ENCODE measurements at places on chromosomes 5 and 9.
A peak's percentile ranks its signal among the peaks of the same experiment; 100 is the strongest.

GRCh38 chr5:167243463-167243862, 1048.0 kb upstream of the WWC1 start:
- no peak for DNase-seq

GRCh38 chr5:169169783-169170182, 131.2 kb downstream of the SLIT3 start:
- DNase-seq: no peak

- peak; percentile 91 for DNase-seq
These were observed 5.1 kb upstream of the CDX1 start for GRCh38 chr5:150161242-150162141.

DNA sequence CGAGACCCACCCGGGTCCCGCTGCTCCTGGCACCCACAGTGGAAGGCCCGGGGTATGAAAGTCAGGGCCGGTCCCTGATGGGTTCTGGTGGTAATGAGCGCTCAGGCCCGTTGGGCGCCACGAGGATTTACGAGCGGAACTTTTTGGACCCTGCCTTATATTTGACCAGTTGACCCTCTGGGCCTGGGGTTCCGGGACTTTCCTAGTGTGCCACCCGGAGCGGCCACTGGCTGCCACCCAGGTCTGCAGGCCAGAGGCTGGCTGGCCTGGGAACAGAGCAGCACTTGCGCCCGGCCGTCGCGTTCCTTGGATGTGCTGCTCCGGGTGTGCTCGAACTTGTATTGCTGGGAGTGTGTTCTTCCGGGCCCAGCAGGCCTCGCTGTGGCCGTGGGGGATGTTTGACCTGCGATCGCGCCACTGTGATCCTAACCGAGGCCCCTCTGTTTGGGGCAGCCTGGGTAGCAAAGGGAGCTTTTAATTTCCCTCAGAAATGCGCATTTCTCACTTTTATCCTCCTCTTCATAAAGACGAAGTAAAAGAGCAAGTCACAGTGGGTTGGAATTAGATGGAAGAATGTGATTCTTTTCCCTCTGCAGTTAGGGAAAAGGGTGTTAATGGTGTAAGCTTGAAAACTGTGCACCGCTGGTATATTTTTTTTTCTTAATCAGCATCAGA, 1.2 kb downstream of the F2RL1 start:
- DNase-seq: peak; percentile 51

DNA sequence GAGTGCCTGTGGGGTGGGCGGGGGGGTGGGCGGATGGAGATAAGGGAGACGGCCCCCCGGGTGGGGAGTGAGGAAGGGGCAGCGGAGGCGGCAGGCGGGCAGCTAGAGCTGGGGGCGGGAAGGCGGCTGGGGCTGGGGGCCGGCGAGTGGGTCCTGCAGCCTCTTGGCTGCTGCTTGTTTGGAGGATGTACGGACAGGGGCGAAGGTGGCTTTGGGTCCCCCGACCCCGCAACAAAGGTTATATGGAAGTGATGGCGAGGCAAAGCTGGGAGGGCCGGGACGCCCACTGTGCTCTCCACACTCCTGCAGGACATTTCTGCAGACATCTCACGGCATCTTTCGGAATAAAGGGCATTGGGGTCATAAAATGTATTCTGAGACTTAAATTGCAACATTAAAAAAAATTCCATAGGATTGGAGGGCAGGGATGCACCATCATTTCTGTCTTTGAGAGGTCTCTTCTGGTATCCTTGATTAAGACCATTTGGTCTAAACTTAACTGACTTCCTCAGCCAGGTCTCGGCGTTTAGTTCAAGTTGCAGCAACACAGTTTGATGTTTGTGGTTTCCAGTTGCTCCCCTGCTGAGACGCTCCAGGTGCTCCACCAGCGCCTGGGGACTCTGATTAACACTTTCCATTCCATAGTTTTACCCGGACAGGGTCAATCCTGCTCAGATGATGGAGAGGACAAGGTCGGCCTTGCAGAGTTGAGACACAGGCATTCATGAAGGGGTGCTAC, 101.6 kb upstream of the SSBP2 start:
- peak; percentile 47 for DNase-seq

DNA sequence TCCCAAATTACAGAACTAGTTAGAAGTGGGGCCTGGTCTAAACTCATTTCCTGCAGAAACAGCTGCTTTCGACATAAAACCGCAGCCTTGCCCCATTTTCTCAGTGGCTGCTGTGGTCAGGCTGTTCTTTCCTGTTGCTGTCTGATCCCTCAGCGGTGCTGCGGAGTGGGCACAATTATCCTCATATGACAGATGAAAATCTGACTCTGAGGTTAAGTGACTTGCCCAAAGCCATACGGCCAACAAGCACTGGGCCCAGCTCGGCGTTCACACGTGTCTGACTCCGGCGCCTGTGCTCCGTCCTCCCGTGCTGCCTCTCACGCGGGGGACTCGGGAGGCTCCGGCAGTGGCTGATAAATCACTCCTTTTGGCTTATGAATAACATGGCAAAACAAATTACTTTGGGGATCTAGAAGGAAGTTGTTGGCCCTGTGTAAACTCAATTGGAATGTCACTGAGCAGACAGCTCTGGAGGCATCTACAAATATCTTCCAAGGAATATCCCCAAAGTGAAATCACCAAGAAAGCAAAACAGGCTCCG, 142.6 kb upstream of the LMX1B start:
- DNase-seq: peak; percentile 86

DNA sequence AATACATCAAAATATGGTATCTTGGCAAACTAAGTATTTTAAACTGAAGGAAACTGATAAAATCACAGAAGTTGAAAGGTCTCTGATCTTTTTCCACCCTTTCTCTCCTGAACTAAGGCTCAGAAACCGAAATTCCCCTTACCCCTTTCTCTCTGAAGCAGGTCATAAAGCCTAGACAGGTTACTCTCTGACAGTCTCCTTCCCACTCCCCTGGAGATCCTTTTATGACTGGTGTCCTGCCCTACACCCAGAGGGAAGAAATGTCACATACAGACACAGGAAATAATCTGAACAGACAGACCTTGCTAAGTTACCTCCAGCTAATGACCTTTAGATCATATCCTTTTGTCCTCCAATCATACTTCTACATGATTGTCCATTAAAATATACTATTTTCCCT, 127.4 kb downstream of the HCN1 start:
- DNase-seq: no peak

- DNase-seq: no peak
These were observed 1.9 kb downstream of the OSMR start for GRCh38 chr5:38847559-38848347.

DNA sequence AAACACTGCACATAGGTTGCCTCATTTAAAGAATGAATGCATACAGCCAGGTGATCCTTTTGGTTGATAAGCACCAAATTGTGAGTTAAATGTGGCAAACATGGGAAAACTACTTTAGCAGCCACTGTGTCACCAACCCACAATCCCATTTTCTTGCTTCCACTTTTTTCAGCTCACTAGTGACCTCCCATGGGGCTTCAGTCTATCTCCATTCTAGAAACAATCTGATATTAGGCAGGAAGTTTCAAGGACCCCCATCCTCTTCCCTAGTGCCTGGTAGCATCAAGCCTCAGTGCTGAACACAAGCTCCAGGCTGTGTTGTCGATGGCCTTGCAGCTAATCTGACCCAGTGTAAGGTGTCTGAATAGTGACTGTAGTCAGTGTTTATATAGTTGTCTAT, 66.2 kb downstream of the PLPPR1 start:
- DNase-seq: no peak
